ENCODE measurements at places on chromosomes 11 and 22.

- DNase-seq, result no peak
Observed at GRCh38 chr11:124788521-124788920, 11.7 kb downstream of the MSANTD2 start.

DNA sequence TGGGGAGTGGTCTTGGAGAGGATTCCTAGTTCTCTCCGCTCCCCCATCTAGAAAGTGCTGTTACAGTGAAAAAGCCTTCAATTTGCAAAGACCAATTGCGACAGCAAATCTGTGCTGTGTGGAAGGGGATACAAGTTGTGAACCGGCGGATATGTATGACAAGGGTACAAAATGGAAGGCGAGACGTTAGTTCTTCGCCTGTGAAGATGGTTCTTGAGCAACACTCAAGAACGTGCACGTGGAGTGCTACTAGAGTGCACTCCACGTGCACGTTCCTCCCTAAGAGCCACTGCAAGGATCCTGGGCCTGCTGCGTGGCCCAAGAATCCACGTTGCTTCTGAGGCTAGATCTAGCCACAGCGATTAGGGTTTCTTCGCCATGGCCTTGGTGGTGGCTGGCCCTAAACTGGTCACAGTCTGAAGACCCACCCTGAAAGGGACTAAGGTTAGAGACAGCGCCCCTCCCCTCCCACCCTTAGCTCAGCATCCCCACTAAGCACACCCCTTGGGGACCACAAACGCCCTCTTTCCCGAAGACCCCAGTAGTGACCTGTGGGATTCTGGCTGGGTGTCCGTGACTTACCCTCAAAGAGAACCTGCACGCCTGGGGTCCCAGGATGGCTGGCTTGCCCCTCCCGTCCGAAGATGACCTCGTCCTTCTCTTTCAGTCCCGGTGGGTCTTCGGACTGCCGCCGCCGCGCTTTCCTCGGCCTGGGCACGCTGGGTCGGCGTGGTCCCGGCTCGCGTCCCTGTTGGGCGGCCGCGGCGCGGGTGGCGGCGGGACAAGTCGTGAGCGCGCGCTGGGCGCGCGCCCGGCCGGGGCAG lies 519 bp upstream of the PDE3B start:
- DNase-seq, result no peak

DNA sequence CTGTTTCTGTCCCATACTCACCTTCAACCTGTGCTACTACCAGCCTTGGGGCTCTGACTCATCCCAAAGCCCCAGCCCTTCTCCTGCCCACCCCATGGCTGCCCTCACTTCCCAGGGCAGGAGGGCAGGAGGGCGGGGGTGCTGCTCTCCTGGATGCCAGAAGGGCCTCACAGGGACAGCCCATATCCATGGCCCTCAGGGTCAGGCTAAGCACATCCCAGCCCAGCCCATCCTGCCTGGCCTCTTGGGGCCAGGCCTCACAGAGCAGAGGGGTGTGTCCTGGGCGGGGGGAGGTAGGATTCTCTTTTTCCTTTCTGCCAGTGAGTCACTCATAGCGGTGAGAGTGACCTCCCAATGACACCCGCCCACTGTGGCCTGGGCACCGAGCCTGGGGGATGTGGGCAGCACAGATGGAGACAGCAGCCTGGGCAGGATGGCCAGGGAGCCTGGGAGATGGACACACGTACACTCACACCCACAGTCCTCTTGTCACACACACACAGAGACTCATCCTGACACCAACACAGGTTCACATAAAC lies 2.4 kb downstream of the LTBP3 start:
- DNase-seq, result no peak

DNA sequence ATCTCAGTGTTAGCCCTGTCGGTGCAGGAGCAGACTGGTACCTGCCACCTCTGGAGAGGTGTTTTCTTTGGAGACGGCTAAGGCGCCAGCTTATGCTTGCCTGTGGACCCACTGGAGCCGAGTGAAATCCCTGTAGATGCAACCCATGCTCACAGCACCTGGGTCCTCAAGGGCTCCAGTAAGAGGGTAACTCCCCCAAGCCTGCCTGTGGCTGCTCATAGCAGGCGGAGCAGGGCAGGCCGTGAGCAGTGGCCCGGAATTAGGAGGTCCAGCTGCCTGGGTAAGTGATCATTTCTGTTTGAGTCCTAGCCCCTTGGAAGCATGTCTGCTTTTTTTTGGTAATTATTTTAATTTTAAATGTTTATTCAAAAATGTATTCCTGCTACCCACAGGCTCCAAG lies 43.8 kb downstream of the NAT10 start:
- DNase-seq, result no peak

- DNase-seq, result no peak
Observed at GRCh38 chr22:24161909-24162308, 19.4 kb upstream of the SUSD2 start.

DNA sequence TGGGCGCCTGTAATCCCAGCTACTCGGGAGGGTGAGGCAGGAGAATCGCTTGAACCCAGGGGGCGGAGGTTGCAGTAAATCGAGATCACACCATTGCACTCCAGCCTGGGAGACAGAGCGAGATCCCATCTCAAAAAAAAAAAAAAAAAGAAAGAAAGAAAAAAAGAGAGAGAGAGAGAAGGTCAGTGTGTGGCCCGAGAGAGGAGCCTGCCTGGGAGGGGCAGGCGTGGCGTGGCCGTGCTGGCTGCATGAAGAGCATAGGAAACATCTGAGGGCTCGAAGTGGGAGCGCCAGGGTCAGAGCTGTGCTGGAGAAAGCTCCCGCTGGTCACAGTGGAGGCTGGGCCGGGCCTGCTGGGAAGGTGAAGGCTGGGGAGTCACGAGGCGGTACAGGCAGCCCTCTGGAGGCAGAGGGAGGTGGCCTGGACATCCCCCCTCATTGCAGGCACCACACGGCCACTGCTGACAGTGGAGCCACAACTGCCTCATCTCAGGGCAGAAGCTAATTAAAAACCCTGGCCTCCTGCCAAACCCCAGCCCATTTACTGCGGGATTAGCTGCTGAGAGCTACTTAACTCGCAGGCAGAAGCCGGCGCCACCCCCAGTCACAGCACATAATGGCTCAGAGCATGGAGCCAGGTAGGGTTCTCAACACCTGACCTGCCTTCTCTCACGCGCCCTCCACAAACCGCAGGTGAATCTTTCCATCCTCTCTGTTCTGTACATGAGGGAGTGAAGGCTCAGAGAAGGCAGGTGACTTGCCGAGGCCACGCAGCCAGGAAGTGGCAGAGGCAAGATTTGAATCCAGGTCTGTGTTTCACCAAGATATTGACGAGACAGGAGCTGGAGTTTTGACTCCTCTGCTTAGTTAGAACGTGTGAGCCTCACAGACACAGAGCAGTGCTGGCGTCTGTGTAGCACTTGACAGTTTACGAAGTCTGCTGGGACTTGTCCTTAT lies 32.6 kb downstream of the NFAM1 start:
- DNase-seq, result no peak

DNA sequence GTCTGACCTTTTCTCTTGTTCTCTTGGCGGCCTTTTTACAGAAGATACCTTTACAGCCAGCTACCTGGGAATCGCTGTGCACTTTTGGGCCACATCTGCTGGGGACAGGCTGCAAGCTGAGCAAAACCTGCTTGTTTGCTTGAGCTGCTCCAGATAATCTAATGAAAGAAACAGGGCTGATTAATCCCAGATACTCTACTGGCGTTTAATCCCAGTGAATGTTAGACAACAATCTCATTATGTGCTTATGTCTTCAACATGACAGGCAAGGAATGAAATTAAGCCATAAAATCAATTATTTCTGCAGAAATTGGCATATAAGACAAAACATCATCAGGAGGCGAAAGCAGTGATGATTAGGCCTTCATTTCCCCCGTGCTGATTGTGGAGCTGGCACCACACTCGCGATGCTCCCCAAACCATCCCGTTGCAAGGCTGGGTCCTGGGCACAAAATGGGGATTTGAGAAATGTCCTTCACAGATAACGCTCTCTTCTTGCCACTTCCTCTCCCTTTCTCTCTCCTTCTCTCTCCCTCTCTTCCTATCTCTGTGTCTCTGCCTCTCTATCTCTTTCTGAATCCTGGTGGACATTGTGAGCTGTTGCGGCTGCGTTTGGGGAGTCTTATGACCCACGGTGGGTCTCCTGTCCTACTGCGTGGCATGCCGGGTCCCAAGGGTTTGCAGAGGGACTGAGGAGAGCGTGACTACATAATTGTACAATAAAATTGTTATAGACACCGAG lies 1053.8 kb downstream of the TBC1D22A start:
- no peak for DNase-seq

- no peak for DNase-seq
Observed at GRCh38 chr11:69647761-69648497, 7.0 kb downstream of the CCND1 start.

GRCh38 chr11:66910669-66911068 lies 47.5 kb downstream of the PC start:
- no peak for DNase-seq

GRCh38 chr11:130519128-130519932 lies 70.9 kb downstream of the ADAMTS15 start:
- no peak for DNase-seq

- DNase-seq, result no peak
Observed at GRCh38 chr11:32353884-32354283, 81.5 kb downstream of the WT1 start.

- DNase-seq, result no peak
Observed at GRCh38 chr22:38248280-38248679, 24.5 kb downstream of the TMEM184B start.

DNA sequence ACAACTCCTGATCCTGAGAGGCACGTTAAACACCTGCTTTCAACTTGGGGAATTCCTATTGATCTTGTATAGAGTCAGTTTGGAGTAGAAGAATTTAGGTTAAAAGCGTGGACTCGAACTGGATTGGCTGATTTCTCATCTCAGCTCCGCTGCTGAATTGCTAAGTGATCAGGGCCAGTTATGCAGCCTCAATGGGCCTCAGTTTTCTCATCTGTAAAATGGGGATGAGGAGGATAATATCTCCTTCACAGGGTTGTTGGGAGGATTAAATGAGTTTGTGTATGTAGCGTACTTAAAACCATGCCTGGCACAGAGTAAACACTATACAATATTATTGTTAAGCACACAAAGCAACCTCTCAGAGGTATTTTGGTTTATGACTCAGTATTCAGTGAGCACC lies 53.2 kb upstream of the HEPHL1 start:
- DNase-seq, result no peak

DNA sequence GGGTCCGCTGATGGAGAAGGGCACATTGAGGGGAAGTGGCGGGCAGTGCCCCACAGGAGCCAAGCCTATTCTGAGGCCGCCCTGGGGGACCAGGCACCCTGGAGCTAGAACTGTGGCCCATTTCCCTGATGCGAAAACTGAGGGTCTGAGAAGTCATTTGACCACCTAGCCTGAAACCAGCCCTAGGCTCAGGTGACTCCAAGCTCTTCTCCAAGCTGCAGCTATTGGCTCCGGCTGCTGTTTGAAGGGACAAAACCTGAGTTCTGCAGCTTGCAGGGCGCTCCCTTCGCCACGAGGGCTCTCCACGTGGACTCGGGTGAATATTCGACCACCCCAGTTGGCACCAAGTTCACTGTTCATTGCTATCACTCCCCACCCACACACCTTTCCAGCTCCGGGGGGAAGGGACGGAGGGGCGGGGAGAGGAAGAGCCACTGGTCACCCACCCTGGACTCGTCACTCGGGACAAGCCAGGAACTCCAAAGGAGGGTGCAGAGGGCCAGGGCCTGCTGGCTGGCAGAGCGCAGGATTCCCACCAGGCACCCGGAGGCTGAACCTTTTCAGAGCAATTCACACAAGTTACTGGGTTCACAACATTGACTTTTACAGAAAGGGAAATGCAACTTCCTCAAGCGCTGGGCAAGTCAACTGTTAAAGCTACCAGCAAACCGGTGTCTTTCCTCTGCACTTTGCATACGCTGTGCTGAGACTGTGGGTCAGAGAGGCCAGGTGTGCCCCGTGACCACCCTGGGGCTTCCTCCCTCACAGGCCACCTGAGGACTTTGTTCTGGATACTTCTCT lies 1.1 kb upstream of the RAC2 start:
- no peak for DNase-seq

- no peak for DNase-seq
Observed at GRCh38 chr22:43227239-43227630, 40.3 kb upstream of the TTLL12 start.

DNA sequence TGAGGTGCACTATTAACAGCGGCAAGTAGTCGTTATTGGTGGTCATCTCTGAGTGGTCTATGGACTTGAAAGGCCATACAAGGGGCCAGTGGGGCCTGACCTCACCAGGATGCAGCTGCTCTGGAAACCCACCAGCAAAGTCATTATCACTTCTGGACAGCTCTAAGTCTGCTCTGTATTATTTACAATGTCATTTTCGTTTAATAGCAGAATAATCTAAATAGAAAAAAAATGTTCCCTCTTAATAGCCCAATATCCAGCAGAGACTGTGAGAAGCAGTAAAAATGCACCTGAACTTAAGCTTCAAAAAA lies 85.0 kb upstream of the EED start:
- no peak for DNase-seq

GRCh38 chr22:31857247-31857646 lies 87.1 kb upstream of the YWHAH start:
- no peak for DNase-seq

DNA sequence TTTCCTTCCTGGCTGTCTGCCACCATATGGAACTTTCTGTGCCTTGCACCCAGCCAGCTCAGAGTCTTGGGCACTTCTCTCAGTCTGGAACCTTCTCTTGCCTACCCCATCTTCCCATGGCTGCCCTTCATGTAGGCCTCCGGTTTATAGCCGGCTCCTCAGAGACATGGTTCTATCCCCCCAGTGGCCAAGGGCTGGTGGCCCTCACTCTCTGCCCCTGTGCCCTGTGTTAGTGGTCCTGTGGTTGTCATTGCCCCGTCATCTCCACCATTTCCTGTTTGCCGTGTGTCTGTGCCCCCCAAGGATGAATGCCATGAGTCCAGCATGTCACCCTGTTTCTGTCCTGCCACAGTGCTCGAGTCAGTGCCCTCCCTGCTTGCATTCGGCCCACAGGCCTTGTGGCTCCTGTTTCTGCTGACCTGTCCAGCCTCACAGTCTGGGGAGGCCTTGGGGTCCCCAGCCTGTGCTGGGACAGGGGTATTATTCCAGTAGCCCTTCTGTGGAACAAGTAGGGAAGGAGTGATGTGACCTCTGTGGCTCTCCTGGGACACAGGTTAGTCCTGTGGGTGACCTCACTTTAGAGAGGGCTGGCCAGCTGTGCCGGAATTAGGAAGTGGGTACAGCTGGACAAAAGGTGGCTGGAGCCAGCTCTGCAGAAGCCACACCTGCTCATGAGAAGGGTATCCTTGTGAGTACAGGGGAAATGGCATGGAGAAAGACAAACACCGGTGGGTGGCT lies 30.7 kb downstream of the ST3GAL4 start:
- no peak for DNase-seq

GRCh38 chr22:21952586-21953571 lies at the start of gene PPM1F:
PPM1F (minus strand) TSS chr22:21952848; CDS start chr22:21946048, 6,800 bp downstream.
- DNase-seq, result peak; percentile 91

- no peak for DNase-seq
Observed at GRCh38 chr11:83092488-83093384, 21.0 kb upstream of the RAB30 start.

DNA sequence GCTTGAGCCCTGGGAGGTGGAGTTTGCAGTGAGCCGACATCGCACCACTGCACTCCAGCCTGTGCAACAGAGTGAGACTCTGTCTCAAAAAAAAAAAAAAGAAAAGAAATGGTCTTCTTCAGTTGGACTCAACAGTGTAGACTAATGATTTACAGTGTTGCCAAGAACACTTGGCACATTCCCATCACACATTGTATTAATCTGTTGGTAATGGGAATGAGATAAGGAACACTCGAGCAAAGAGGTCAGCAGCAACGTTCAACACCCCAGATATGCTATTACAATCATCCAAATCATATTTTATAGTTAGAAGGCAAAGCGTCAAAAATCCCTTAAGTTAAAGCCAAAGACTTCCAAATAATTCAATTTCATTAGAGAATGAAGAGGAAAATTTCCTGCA lies 14.5 kb downstream of the CDON start:
- DNase-seq, result no peak

- DNase-seq, result peak; percentile 71
Observed at GRCh38 chr22:50473088-50473487, 1.7 kb downstream of the SBF1 start.
